ENCODE measurements at places on chromosomes 4 and X.

- no peak for DNase-seq
Observed at GRCh38 chr4:139861471-139861870, 195.9 kb downstream of the MGST2 start.

GRCh38 chr4:146368209-146368608, 153.5 kb downstream of the SLC10A7 start:
- no peak for DNase-seq

DNA sequence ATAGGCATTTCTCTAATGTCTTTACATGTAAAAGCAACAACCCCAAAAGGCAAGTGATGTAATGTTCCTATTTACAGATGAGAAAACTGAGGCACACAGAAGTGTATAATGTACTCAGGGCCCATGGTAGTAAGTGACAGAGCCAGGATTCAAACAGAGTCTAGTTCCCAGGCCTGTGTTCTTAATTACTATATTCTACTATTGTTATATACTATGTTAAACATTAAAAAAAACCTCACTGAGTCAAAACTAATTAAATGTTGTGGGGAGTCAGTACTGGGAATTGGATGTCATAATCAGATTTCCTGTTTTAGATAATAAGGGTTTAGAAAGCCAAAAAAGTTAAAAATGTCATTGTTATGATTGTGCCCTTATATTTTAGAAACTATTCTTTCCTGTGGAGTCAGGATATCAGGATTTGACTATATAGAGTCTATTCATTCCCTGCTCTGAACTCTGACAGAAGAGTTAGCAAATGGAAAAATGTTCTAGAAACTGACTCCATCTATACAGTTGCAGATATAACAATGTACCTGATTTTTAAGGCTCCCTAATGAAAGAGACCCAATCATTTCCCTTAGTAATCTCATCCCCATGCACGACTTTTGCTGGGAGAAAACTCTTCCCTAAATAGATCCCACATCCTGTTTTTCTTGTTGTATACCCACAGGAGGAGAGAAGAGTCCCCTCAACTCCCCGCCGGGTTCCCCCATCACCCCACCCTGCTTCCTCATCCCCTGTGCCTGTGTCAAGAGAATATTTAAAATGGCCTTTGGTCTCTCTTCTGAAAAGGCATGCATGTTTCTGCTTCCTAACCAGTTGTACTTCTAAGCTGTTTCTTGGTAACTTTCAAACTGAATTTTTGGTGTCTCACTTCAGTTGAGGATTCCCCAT, 69.7 kb downstream of the REELD1 start:
- no peak for DNase-seq

DNA sequence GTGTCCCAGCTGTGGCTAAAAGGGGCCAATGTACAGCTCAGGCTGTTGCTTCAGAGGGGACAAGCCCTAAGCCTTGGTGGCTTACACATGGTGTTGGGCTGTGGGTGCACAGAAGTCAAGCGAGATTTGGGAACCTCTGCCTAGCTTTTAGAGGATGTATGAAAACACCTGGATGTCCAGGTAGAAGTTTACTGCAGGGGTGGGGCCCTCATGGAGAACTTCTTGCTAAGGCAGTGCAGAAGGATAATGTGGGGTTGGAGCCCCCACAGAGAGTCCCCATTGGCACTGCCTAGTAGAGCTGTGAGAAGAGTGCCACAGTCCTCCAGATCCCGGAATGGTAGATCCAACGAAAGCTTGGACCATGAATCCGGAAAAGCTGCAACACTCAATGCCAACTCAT, 40.5 kb downstream of the UBA6 start:
- no peak for DNase-seq

DNA sequence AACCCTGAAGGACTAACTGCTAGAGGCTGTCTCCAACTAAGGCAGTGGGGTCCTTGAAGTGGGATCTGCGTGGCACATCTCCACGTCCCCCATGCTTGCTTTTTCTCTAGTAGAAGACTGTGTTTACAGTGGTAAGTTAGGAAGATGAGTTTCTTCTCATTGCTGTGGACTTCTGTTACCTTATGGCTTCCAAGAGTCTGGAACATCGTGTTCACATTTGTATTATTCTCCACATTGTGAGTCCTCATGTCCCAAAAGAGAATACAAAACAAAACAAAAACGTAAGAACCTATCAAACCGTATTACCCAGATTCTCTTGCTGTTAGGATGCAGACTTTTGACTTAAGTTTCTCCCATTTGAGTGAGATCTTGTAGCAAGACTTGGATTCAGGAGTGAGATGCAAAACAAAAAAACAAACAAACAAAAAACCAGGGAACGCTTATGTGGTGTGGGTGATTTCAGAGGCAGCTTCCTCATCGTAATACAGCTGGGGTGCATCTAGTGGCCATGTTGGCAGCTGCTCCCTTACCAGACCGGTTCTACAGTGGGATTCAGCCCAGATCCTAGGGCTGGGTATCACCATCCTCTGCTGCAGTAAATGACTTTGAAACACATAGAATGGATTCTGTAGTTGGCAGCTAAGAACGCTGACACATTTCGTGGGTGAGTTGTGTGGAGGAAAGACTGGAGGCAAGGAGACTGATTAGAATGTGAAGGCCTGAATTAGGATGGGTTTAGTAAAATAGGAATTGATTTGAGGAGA, 41.3 kb downstream of the TMEM131L start:
- DNase-seq = no peak

DNA sequence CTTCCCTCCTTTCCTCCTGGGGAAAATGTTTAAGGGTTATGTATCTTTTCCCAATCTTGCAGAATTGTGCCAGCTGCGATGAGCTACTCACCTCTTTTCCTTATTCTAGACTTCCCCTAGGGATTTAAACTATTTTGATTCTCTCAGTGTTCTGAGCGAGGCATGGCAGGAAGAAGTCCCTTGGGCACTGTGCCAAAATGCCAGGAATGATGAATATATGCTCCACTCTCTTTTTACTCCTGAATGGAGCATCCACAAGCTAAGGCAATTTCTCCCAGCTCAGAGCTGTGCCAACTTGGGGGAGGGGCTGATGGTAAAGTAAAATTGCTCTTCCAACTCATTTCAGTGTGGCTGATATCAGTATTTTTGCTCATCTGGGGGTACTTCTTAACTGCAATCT, 4.0 kb upstream of the C4orf17 start:
- DNase-seq = no peak

- DNase-seq = no peak
Observed at GRCh38 chr4:143288171-143288570, 48.5 kb upstream of the GAB1 start.

GRCh38 chr4:118865091-118865708, 23.5 kb upstream of the SYNPO2 start:
- DNase-seq = no peak

GRCh38 chr4:107734120-107734519, 14.1 kb upstream of the PAPSS1 start:
- no peak for DNase-seq

DNA sequence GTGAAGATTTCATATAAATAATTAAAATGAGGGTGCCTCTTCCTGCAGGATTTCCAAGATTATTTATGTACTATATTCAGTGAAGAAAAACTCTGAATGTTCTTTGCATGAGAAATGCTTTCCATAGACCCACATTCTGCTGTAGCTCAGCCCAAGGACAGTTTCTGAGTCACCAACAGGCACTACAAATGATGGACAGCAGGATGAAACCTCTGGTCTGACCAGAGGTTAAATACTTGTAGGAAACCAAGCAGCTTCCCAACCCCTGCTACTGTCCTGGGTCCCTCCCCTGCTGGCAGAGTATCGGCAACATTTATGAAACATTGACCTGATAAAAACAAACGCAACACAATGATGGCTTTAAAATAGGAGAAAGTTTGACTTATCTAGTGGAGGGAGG, 73.1 kb downstream of the CXXC4 start:
- no peak for DNase-seq

All from stimulated activated CD4-positive, alpha-beta T cell treated with anti-CD3 and anti-CD28 coated beads, Interleukin-2, amount 100 ng/mL, for 4 hours (primary cell).